ENCODE measurements at places on chromosomes 4 and X.

GRCh38 chr4:34636623-34637022 is 1607.7 kb downstream of the ARAP2 start:
- no peak for DNase-seq

DNA sequence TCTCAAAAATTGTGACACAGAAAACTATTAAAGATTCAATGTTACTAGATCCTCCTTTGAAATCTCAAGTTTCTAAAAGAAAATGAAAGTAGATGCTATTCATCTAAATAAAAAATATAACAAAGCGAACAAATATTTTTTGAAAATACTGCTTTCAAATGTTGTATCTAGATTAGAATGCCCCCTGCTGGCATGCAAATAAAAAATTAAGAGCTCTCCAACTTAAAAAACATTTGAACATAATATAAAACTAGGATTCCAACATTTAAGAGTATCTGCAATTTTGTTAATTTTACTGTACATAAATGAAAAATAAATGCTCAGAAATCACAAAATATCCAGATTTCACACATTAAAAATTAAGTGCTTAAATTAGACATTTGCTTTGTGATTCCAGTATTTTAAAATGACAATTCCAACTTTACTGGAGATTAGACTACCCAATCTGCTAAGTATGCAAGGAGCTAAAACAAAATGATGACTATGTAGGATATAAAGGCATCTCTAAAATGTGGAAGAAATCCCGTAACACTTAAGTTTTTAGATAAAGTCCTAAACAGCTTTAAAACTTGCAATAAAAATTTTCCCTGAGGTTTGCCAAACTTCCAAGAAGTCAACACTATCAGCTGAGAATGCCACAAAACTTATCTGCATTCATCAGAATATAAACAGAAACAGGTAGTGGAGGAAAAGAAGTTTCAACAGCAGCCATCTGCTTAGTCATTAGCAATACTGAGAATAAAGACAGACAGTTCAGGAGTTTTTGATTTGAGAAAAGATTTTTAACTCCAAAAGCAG is 32.7 kb downstream of the DHX15 start:
- DNase-seq, result no peak

DNA sequence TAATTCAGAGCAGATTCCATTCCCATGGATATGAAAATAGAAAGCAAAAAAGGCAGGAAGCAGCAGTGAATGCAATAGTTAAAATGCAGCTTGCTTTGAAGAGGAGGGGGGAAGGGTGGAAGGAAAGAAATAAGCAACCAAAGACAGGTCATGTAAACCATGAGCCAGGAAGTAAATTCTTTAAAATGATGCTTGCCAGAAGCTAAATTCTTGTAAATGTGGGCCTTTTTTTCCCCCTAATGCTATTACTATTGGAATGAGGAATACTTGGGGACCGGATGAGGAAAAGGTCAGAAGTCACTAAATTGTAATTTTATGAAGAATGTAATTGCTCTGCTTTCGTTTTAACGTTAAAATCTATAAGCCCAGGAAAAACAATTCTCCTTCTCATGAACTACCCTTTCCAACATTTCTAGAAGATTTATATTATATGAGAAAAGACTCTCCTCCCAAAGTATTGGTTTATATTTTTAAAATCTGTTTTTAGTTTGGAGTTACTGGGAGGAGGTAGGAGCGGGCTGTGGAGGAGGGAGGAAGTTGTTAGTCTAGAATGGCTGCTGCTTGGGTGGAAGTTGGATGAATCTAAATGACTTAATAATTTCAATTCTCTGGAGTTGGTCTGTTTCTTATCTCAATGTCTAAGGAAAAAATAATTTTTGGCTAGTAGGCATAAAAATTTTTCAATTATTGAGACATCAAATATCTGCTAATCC is 77.6 kb upstream of the PCDH18 start:
- no peak for DNase-seq

DNA sequence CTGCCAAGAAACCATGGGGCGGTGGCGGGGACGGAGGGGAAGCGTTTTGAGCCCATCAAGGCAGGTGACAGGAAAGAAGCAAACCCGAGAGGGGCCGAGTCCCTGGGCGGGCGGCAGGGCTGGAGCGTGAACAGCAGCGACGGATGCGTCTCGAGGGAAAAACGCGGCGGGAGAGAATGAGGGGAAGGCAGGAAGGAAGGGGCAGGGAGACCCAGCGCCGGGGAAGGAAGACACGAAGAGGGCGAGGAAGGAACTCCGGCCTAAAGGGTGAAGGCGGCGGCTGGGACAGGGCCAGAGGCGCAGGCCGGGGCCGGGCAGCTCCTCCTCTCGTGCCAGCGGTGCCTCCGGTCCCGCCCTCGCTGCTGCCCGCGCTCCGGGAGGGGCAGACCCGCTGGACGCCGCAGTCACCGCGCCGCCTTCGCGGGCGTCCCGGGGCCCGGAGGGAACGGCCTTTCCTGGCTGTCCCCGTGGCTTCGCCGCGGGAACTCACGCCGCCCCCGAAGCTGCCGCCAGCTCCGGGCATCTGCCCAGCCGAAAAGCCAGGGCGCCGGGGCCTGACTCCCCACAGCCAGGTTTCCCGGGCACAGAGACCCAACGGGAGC is 751 bp upstream of the RGS12 start:
- no peak for DNase-seq

- DNase-seq, result no peak
These were observed 34.2 kb upstream of the SLIT2 start for GRCh38 chr4:20217521-20217920.

DNA sequence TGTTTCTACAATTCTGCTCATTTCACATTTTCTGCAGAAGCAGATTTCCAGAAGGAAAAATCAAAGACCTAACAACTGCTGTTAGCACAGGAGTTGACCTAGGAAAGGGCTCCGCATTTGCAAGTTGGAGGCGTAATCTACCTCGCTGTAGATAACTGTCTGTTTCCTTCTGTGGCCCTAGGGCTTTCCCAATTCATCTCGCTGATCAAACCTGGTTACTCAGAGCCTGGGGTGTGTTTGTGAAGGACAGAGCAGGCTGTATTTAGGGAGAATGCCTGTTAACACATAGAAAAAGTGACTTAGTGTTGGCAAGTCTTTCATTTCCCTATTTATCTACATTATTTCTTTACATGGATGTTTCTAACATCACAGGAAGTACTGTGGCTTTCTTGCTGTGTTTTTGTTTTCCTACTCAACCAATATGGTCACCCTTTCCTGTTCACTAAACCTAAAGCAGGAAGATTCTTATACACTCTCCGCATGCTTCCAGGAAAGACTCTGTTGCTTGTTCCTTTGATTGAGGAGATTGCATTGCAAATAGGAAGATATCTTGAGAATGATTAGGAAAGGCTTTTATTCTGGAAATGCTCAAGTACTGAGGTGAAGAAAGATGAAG is 40.5 kb downstream of the AGA start:
- DNase-seq, result no peak

DNA sequence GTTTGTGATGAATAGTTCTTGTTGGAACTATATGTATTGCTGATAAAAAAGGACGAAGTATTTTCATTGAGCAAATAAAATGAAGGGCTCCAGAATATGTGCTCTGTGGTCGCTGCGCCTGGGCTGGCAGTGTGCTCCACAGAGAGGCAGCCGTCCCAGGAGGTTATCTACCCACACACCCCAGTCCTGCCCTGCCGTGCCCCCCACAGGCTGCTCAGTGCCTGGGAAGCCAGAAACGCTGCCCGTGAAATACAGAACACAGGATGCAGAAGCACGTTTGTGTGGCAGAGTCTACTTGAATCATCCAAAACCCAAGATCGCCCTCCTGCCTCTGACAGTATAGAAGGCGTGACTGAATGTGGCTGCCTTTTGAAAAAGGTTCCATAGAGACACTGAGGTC is 1.4 kb downstream of the CLDN22 start:
- no peak for DNase-seq

DNA sequence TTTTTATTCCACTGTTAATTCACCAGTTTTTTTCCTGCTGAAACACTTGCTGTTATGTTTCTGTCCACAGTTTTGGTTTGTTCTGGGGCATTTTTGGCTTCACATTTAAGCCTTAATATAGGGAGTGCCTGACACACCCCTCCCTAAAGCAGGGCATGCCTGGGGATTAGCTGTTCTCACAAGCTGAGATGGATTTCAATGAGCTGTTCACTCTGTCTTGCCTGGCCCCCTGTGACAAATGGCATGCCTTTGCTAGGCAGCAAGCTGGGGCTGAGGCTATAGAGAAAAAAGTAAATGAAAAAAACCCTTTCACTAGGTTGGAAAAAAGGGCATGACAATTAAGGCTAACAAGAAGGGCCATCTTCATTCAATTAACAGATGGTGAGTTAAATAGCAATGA is 22.4 kb downstream of the LPAR4 start:
- DNase-seq, result no peak

DNA sequence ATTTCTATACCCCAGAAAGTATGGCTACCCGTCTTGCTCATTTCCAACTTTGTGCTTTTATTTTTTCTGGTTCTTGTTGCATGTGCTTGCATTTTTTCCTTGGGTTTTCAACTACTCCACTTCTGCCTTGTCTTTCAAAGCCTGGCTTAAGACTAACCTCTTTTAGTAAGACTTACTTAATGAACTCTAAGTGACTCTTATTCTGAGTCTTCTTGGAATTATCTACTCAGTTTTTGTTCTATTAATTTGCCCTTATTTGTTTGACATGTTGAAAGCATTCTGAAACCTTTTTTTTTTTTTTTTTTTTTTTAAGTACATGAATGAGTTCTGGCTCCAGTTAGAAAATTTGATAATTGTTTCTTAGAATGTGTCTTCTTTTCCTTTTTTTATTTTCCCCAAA is 74.8 kb downstream of the SLIT2 start:
- DNase-seq, result no peak

DNA sequence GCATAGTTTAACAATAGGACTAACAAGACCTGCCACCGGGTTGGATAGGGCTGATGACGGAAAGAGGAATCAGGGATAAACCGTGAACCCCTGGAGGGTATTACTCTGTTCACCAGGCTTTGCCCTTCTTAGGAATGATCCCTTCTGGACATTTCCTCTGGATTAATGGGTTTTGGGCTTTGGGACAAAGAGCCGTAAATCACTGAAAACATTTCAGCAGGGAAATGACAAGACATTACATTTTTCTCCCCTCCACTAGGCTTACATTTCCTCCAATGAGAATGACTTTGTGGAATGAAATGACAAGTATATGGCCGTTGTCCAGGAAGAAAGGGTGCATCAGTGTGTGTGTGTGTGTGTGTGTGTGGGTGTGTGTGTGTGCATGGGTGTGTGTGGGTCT is 25.9 kb upstream of the RBPJ start:
- DNase-seq, result no peak

DNA sequence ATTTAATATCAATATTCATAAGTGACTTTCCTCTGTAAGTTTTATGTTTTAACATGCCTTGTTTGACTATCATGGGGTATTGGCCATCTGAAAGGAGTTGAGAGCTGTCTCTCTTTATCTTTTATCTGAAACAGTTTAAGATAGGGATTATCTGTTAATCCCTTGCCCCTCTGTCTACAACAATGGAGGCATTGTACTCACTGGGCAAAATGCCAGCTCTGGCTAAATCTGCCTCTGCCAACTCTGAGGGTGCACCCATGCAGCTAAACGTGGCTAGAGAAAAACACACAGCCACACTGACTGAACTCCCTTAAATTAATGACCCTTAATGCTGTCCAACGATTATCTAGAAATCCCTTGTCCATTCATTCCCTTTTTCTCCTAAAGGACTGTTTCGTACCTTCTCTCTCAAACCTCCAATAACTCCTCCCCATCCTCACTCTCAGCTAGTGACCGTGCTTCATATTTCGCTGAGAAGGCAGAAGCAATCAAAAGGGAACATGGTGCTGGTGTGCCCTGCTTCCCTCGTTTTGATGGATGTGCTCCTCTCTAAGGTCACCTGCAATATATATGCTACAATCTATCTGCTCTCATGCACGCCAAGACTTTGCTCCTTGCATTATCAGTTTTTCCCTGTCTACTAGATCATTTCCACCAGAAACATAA is 10.3 kb downstream of the PHKA2 start:
- DNase-seq, result no peak

- no peak for DNase-seq
These were observed 66.0 kb downstream of the UBE2K start for GRCh38 chr4:39763714-39764572.

GRCh38 chrX:29535212-29536162 is 679.9 kb upstream of the MAGEB2 start:
- no peak for DNase-seq

GRCh38 chr4:182231496-182231895 is 11.7 kb upstream of the TENM3 start:
- DNase-seq, result no peak

DNA sequence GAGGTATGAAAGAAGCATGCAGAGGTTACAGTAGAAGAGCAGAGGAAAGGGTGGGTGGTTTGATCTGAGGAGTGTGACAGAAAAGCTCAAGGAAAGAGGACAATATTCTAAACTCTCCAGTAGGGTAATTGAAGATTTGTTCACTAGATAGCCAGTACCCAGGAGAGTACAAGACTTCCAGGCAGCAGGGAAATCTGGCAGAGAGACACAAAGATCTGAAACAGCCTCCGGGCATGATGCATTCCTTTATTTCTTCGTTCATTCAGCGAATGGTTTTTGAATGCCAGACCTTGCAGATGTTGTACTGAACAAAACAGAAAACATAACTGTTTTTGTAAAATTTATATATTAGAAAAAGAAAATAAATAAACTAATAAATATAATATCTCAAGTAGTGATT is 766.6 kb downstream of the FAT4 start:
- DNase-seq, result no peak

GRCh38 chrX:22629105-22629725 is 356.5 kb downstream of the CBLL2 start:
- DNase-seq, result no peak

- DNase-seq, result no peak
These were observed 153.9 kb downstream of the CCNG2 start for GRCh38 chr4:77310931-77311330.

DNA sequence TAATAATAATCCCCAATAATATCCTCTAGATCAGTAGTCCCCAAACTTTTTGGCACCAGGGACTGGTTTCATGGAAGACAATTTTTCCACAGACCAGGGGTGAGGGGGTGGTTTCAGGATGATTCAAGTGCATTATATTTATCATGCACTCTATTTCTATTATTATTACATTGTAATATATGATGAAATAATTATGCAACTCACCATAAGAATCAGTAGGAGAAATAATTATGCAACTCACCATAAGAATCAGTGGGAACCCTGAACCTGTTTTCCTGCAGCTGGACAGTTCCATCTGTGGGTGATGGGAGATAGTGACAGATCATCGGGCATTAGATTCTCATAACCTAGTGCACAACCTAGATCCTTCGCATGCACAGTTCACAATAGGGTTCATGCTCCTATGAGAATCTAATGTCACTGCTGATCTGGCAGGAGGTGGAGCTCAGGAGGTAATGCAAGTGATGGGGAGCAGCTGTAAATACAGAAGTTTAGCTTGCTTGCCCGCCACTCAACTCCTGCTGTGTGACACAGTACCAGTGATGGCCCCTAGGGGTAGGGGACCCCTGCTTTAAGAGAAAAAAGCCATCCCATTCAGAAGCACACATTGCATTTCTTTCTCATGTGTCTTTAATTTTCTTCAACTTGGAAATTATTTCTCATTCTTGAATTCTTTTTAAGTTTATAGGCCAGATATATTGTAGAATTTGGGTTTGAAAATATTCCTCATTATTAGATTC is 16.0 kb upstream of the SH3RF1 start:
- no peak for DNase-seq

Data from GM19239 (cell line).